T-cell (primary cell): ENCODE measurements at places on chromosomes 5 and 9.

DNA sequence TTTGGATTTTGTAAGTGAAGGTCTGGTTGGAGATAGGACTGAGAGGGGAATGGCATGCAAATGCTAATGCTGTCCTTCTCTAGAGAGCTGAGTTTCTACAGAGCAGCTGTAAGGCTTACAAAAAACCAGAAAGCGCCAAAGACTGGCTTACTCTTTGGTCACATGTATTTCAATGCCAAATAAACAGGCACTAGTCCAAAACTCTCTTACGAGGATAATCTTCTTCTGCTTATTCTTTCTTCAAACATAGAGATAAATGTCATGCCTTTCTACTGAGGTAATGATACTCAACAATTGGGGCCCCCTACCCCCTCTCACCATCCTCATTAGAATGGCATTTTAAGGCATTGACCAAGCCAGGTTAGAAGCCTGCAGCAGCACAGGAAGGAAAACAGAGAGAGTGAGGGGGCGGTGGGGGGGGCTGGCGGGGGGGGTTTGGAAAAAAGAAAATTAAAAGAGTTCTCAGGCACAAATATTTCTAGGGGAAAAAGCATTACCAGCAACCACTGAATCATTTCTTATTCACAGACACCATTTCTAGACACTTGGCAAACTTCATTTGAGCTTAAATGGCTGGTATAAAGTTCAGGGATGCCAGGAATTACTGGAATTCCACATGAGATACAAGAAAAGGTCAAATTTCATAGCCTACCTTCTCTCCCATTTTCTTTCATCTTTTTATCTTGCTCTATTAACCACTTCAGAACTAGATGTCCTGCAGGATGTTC lies 34.0 kb downstream of the PUM3 start:
- no peaks in the 10 kb centered on the region for H3K27me3 ChIP-seq
- DNase-seq = no peak
- no peak overlapping the region for H3K27ac ChIP-seq
- no peak overlapping the region for H3K4me3 ChIP-seq
- H3K36me3 ChIP-seq = peaks cover 2% of the 10 kb centered on the region
- H3K4me1 ChIP-seq = no peaks in the 10 kb centered on the region

DNA sequence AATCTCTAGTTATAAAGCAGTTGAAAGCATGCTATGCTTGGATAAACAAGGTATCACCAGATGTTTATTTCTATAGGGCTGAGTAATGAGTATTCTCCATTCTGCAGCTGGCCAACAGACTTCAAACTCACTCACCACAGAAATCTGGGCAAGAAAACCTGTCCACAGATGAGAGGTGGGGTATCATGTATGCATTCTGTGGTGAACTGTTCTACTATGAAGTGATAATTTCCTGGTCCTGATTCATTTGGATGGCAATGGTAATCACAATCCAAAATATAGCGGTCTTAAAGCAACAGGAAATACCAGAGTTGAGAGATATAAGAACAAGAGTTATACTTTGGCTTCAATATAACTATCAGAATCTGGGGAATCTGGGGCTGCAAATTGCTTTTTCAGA lies 65.9 kb upstream of the EFNA5 start:
- no peak overlapping the region for H3K4me3 ChIP-seq
- H3K27me3 ChIP-seq = no peaks in the 10 kb centered on the region
- no peak for DNase-seq
- H3K27ac ChIP-seq = no peak overlapping the region
- no peaks in the 10 kb centered on the region for H3K36me3 ChIP-seq

DNA sequence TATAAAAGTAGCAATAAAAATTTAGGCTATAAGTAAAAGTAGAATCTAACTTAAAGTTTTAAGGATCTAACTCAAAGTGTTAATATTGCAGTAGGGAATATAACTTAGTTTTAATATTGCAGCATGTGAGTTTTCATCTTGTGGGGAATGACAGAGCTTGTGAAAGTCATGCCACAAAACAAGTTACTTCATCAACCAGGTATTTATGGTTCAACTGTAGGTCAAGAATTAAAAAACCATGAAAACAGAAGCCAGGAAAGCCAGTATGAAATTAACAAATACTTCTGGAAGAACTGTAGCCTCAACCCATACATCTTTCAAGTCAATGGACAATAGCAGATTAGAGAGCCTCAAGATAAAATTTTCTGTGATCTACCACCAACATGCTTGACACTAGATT lies 19.0 kb downstream of the HMGCS1 start:
- H3K4me3 ChIP-seq = no peak overlapping the region
- no peaks in the 10 kb centered on the region for H3K27me3 ChIP-seq
- no peak for DNase-seq

GRCh38 chr9:135065151-135065550 lies 22.3 kb upstream of the OLFM1 start:
- H3K4me1 ChIP-seq = no peaks in the 10 kb centered on the region
- no peak overlapping the region for H3K27ac ChIP-seq
- H3K4me3 ChIP-seq = no peak overlapping the region

- no peak overlapping the region for H3K4me3 ChIP-seq
- H3K4me1 ChIP-seq = no peaks in the 10 kb centered on the region
- no peaks in the 10 kb centered on the region for H3K36me3 ChIP-seq
- no peak overlapping the region for H3K27ac ChIP-seq
- DNase-seq = no peak
These were observed 25.0 kb upstream of the TRIM36 start for GRCh38 chr5:115194676-115195075.

DNA sequence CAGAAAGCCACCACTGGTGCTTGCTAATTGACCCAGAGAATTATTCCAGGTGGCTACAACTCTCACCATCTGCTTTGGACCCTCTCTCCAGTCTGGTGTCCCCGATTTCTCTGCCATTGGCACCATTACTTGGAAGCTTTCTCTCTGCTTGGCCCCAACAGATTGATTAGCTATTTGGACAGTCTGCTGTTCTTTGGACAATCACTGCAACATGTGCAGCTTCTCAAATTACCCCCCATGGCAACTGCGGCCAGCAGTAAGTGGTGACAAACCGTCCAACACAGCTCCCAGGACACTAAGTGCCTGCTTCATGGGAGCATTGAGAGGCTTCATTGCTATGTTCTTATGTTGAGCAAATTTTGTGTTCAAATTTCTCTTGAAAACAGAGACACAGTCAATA lies 309.8 kb downstream of the TAF11L14 start:
- no peaks in the 10 kb centered on the region for H3K36me3 ChIP-seq
- DNase-seq = no peak
- no peaks in the 10 kb centered on the region for H3K27me3 ChIP-seq
- no peak overlapping the region for H3K27ac ChIP-seq
- H3K4me3 ChIP-seq = no peak overlapping the region

- H3K4me1 ChIP-seq = no peaks in the 10 kb centered on the region
- H3K27ac ChIP-seq = no peak overlapping the region
- no peaks in the 10 kb centered on the region for H3K27me3 ChIP-seq
- H3K4me3 ChIP-seq = no peak overlapping the region
- no peak for DNase-seq
These were observed 548.4 kb upstream of the ZNF608 start for GRCh38 chr5:125294844-125295243.
